Omental fat pad (tissue), 4 donors: ENCODE measurements at places on chromosomes 16 and 17.

GRCh38 chr17:47665655-47666054 is 15.9 kb downstream of the KPNB1 start:
- DNase-seq = no peak

DNA sequence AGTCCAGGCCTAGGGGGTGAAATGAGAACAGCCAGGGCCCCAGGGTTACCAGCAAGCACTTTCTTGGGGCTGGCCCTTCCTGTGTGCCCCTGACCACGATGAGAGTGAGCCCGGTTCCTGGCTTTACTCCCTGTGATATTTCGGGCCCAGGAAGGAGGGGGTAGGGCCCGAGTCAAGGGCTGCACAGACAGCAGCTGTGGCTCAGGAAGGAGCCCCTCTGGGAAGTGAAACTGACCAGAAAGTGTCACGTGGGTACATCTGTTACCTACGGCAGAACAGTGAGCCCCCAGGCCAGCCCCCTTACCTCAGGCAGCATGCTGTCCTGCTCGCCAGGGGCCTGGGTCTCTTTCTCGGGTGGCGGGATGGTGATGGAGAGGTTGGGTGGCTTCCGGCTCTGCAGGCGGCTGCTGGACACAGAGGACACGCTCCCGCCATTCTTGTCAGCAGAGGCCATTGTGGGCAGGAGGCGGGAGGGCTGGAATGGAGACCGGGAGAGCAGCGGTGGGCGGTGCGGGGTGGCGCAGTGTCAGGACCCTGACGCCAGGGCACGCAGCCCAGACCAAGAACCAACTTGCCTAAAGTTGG is 13.8 kb downstream of the AANAT start:
- DNase-seq = no peak

DNA sequence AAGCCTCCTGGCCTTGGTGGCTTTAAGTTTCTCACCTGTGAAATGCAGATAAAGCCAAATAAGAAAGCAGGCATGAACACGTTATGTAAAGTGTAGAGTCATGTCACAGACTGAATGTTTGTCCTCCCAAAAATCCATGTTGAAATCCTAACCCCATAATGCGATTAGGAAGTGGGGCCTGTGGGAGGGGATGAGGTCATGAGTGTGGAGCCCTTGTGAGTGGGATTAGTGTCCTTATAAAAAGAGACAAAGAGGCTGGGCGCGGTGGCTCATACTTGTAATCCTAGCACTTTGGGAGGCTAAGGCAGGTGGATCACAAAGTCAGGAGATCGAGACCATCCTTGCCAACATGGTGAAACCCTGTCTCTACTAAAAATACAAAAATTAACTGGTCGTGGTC is 19.5 kb upstream of the C16orf78 start:
- no peak for DNase-seq

DNA sequence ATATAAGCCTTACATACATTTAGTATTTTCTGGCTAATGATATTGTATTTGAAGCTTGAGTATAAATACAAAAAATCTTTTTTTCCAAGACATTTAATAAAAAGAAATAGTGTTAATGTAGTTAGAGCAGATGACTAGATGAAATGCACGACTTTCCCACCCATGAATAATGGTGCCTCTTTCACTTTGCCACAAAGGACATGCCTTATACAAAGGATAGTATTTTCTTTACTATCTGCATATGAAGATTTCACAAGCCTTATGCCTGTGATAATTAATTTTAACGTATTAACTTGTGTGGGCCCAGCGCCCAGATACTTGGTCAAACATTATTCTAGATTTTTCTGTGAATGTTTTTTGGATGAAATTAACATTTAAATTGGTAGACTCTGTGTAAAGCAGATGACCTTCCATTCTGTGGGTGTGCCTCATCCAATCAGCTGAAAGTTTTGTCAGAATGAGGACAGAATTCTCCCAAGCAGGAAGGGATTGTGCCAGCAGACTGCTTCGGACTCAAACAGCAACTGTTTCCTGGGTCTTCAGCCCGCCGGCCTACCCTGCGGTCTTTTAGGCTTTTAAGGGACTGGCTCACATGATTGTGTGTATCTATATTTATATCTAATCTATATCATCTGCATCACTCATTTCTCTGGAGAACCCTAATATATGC is 115.4 kb downstream of the USP22 start:
- DNase-seq = no peak
